Fibroblast of skin of abdomen (primary cell): ENCODE measurements at places on chromosomes 6 and 20.

GRCh38 chr6:136669299-136669699 lies 119.1 kb upstream of the MAP7 start:
- DNase-seq: peak; percentile 86

- DNase-seq: peak; percentile 48
Observed at GRCh38 chr6:166005401-166005943, 162.2 kb downstream of the TBXT start.

DNA sequence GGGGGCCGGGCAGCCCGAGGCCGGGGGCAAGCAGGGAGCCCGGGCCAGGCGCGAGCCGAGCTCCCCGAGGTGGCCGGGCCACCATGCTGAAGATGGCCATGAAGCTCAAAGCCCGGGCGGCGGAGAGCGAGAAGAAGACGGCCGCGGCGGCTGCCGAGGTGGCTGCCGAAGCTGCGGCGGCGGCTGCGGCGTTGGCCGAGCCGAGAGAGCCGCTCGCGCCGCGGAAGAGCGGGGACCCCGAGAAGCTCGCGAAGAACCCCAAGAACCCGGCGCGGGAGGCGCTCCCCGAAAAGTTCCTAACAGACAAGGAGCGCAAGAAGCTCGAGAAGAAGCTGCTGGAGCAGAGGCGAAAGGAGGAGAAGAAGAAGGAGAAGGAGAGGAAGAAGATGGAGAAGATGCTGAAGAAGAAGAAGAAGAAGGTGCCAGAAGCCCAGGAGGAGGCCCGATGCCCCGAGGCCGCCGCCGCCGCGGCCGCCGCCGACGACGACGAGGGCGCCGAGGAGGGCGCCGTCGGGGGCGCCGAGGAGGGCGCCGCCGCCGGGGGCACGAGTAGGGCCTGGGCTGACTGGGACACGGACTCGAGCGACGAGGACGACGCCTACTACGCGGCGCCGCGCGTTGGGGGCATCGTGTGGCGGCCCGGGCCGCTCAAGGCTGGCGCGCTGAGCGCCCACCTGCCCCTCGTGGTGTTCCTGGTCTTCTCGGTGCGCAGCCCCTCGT lies 37.4 kb downstream of the GNAS start:
- no peak for DNase-seq

- no peak for DNase-seq
Observed at GRCh38 chr6:35282472-35282871, 15.1 kb upstream of the DEF6 start.

- DNase-seq: peak; percentile 25
Observed at GRCh38 chr6:111888928-111889695, 15.9 kb upstream of the FYN start.

DNA sequence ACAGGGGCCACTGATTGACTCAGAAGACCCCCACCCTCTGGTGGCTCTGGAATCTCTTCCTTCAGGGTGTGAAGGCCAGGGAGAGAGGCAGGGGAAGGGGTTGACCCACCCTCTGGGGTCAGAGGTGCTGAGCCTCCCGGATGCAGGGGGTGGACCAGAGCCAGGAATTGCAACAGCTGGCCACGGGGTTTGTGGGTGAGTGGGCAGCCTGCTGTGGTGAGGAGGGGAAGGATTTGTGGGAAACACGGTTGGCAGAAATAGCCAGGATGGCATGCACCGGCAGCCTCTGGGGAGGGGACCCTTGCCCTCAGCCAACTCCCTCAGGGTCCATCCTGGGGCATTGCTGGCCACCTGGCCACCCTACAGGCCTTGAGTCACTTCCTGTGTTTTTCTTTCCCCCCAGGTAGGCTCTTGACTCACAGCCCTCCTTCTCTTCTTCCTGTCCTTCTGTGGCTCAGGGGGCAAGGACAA lies 92.8 kb downstream of the MRPL14 start:
- no peak for DNase-seq

DNA sequence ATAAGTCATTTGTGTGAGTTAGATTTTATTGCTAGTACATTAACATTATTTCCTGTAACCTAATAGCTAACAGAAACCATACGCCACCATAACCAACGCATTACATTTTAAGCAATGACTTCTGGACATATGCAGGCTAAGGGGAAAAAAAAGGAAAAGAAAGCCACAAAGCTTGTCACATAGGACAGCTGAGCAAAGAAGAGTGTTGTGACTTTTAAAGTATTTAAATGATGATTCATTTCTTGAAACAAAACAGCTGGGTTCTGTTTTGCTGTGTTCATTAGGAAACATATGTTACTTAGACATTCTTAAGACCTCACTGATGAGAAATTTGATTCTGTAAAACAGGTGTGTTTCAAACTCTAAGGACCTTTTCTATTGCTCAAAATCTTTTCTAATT lies 171.4 kb downstream of the COL9A1 start:
- peak; percentile 61 for DNase-seq

GRCh38 chr6:142729618-142730017 lies 215.4 kb downstream of the HIVEP2 start:
- no peak for DNase-seq

DNA sequence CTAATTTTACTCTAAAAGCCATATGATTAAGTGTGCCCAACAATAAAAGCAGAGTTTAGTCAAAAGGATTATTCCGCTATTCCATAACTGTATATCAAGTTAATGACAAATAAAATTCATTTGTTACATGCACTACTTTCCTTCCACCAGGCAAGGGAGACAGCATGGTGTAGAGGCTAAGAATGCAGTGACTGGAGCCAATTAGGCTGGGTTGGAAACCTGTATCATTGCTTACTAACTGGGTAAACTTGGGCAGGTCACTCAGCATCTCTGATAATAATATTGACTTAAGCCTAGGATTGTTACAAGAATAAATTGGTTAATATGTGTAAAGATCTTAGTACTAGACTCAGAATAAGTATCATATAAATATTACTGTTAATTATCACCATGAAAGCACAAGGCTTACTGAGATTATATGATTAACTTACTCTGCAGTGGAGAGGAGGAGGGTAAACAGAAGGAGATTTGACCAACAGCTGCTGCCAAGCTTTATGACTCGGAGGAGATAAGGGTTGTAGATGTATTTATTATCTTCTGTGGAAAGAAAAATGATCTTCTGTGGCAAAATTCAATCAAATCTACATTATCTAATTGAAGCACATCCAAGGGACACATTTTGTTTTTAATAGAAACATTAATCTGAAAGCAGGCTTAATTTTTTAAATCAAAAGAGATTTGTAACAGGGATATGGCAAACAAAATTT lies 1459.9 kb downstream of the GRIK2 start:
- DNase-seq: no peak

GRCh38 chr6:128663238-128663637 lies 142.8 kb upstream of the PTPRK start:
- DNase-seq: no peak

DNA sequence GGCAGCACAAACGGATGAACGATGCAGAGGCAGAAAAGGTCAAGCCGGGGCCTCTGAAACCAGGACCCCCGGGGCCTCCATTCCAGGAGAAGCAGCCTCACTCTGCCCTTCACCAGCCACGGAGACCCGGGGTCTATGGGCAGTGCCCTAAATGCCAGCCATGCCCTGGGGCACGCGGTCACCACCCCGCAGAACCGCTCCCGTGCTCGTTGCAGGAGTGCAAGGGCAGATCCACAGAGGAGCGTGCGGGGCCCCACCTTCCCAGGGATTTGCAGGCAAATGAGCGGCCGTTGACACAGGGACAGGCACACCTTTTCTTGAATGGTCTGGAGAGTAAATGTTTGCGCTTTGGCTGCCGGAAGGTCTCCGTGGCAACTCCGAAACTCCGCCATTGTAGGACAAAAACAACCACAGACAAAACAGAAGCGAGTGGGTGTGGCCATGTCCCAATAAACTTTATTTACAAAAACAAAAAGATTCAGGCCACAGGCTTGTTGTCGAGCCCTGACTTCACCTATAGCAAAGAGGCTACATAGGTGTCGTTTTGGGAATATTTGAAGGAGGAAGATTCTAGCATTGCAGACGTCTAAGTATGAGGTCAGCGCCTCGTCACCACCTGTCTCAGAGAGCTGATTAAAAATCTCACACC lies 163.3 kb downstream of the TAF4 start:
- no peak for DNase-seq

GRCh38 chr20:58424218-58424969 lies 35.4 kb downstream of the VAPB start:
- DNase-seq: no peak

- DNase-seq: no peak
Observed at GRCh38 chr6:27279513-27280063, 32.1 kb downstream of the PRSS16 start.

DNA sequence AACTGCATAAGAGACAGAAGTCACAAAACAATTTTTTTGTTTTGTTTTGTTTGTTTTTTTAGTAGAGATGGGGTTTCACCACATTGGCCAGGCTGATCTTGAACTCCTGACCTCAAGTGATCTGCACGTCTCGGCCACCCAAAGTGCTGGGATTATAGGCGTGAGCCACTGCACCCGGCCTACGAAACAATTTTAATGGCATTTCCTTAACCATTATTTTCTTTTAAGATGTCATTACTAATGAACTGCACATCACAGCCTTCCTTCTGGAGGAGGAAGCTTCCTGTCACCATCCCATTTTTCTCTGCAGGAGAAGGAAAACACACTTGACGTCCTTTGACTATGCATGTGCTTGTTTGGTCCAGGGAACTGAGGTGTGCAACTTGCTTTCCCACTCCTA lies 125.3 kb upstream of the AKIRIN2 start:
- DNase-seq: no peak

- DNase-seq: peak; percentile 38
Observed at GRCh38 chr6:75412969-75413662, 80.5 kb downstream of the FILIP1 start.

GRCh38 chr6:134065706-134066105 lies 13.3 kb upstream of the SLC2A12 start:
- DNase-seq: peak; percentile 17

DNA sequence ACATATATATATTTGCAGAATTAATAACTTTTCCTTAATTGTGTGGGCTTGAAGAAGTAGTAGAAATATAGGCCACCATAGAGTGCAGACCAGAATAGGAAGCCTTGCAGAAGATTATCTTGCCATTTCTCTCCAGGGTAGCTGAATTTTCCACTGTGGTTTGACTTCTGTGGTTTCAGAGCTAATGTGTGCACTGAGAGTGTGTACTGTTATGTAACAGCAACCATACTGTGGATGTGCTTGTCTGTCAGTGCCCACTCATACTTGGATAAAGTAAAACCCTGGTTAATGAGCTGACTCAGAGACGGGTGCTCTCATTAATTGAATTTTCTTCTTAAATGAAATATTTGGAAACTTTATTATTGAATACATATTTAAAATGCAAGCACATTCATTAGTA lies 57.2 kb downstream of the CEP43 start:
- no peak for DNase-seq

GRCh38 chr6:106870069-106870468 lies 104.5 kb downstream of the CD24 start:
- peak; percentile 87 for DNase-seq

- DNase-seq: no peak
Observed at GRCh38 chr6:106104476-106104875, 18.3 kb downstream of the PRDM1 start.

- DNase-seq: no peak
Observed at GRCh38 chr6:23940466-23940865, 185.5 kb upstream of the NRSN1 start.

DNA sequence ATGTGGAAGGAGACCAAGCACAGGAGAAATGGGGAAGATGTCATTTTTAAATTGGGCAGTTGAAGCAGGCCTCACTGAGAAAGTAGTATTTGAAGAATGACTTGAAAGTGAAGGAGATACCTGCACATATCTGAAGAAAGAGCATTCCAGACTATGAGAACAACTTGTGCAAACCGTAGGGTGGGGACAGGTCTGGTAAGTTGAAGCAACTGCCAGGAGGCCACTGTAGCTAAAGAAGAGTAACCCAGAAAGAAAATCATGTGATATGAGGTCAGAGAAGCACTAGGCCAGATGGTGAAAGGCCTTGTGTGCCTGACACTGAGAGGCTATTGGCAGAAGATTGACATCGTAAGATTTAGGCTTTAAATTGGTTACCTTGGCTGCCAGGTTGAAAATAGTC lies 4.7 kb upstream of the SUPT3H start:
- DNase-seq: no peak

DNA sequence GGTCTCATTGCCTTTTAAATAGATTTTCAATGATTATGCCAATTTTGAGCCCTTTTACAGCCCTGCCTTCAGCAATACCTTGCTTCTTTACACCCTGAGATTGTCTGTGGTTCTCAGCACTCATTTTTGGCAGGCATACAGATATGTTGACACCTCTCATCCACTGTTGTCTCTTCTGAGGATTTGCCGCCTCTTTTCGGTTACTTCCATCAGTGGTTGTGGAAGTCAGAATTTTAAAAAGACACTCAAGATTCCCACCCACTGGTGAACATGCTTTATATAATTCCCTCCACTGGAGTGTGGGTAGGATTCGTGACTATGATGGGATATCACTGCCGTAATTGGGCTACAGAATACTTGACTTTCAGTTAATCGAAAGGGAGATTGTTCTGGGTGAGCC lies 37.4 kb upstream of the KIF13A start:
- DNase-seq: no peak

DNA sequence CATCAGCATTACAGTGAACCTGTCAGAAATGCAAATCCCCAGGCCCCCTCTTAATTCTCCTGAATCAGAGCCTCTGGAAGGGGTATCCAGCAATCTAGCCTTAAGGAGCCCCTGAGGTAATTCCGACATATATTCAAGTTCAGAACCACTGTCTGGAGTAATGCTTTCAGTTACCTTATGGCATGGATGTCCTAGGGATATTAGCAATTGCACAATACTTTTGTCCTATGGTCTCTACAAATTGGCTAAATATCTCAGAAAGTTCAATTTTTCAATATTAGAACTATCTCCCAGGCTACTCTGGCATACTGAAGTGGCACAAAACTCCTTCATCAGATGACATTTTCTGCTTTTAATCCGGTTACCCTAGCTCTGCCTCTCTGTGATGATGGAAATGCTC lies 6.4 kb downstream of the NSFL1C start:
- no peak for DNase-seq

GRCh38 chr20:45449528-45449927 lies 20.0 kb upstream of the WFDC2 start:
- no peak for DNase-seq

DNA sequence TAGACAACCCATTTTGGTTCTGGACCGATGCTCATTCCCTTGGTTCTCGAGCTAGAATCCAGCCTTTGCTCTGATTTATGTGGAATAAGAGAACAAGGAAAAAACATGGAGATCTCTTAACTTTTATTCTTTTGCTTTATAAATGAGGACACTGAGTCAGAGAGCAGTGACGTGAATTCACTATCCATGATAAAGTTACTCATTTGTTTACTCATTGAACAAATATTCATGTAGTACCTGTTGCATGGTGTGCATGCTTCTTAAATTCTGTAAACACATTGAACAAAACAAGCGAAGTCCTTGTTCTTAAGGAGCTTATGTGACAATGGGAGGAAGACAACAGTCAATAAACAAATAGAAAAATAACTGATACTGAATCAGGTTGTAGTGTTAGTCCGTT lies 56.9 kb downstream of the BMP2 start:
- DNase-seq: no peak

GRCh38 chr6:17972074-17972952 lies 15.1 kb downstream of the KIF13A start:
- no peak for DNase-seq

- DNase-seq: peak; percentile 2
Observed at GRCh38 chr6:86856937-86857563, 80.3 kb upstream of the HTR1E start.

GRCh38 chr6:84460491-84460890 lies 233.0 kb upstream of the CEP162 start:
- no peak for DNase-seq

GRCh38 chr6:133631421-133631820 lies 257.5 kb upstream of the TCF21 start:
- DNase-seq: peak; percentile 46

GRCh38 chr6:168293636-168294530 lies 25.7 kb downstream of the DACT2 start:
- no peak for DNase-seq

- DNase-seq: no peak
Observed at GRCh38 chr6:160130729-160131484, 9.3 kb downstream of the SLC22A1 start.
